ENCODE measurements at places on chromosomes 11 and 22.
A peak's percentile ranks its signal among the peaks of the same experiment; 100 is the strongest.

DNA sequence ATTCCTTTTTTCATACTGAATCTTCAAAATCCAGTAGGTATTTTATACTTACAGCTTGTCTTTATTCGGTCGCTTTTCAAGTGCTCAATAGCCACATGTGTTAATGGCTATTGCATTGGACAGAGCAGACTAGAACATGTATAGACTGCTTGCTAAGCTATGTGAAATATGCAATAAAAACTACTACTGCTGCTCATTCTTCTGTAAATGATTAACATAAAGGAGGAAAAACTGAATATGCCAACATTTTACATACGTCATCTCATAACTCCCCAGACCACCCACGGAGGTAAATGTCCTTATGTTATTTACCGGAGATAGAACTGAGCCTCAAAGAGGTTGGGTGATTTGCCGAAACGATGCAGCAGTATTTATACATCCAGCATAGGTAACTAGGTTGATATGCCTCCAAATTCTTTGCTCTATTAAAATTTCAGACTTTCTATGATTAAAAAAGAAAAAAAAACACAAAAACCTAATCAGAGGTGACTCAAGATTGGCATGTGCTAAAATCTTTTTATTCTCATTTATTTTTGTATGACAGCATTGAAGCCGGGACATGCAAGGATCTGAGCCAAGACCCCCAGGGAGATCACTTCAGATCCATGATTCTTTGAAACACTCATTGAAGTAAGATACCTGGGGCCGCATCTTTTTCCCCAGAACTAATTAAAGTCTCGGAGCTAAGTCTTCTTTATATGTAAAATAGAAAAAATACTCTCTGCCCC, 78.5 kb upstream of the OR5AK2 start:
- no peak for DNase-seq

GRCh38 chr22:29121124-29121523, 48.3 kb downstream of the KREMEN1 start:
- no peak for DNase-seq

DNA sequence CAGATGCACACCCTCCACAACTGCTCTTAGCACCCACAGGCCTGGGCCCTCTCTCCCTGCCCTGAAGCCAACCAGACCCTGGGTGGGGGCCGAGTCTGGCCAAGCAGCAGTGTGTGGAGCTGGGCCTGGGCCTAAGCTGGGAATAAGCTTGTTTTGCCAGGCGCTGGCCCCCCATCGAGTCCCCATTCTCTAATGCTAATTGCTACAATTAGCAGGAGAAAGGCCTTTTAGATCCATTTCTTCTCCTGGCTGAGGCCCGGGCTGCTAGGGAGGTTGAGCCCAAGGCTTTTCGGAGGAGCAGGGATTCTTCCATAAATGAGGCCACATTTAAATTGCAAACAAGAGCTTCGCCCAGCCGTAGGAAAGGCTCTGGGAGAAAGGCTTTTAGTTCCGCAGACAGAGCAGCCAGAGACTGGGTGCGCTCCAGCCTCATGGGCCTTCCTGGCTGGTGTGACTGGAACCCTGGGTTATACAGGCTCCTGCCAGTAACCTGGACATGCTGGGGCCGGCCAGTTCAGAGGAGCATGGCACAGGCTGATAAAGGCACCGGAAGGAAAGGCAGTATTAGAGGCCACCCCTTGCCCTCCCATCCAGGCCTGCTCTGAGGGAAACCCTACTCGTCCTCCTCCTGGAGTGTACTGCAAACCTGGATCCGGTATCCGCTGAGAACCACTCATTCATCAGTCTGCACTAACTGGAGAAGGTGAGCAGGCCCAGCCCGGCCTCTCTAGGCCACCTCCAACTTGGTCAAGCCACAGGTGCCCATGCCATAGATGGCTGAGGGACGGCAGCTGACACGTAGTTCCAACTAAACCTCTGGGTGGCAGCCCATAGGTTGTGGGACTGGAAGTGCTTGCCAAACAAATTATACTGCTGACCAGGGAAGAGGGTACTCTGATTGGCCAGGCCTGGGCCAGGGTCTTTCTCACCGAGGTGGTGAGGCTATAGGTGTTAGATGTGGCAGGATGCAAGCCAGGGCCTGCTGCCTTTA, 6.2 kb downstream of the KCNQ1OT1 start:
- no peak for DNase-seq

- no peak for DNase-seq
Observed at GRCh38 chr11:35792148-35792845, 129.7 kb downstream of the TRIM44 start.

DNA sequence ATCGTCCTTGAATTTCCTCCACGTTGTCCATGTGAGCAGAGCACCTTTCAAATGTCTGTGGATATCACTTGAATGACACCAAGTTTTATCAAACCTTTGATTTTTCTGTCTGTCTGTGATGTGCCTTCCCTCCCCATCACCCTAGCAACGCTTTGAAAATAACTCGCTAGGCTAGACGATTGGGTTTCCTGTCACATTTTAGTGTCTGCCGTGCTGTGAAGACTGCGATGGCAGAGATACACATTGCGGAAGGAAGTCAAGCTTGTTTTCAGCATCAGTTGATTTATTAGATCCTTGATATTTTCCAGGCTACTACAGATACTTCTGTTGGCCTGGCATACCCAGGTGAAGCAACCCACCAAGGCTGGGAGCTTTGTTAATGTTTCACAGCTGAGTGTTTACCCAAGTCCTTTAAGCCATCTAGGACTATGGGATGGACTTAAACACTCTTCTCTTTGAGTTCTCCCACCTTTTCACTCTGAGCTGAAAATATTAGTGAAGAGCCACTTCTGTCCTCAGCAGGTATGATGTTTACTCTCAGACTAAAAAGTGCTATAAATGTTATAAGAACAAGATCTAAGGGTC, 93.6 kb upstream of the CD44 start:
- DNase-seq: no peak

DNA sequence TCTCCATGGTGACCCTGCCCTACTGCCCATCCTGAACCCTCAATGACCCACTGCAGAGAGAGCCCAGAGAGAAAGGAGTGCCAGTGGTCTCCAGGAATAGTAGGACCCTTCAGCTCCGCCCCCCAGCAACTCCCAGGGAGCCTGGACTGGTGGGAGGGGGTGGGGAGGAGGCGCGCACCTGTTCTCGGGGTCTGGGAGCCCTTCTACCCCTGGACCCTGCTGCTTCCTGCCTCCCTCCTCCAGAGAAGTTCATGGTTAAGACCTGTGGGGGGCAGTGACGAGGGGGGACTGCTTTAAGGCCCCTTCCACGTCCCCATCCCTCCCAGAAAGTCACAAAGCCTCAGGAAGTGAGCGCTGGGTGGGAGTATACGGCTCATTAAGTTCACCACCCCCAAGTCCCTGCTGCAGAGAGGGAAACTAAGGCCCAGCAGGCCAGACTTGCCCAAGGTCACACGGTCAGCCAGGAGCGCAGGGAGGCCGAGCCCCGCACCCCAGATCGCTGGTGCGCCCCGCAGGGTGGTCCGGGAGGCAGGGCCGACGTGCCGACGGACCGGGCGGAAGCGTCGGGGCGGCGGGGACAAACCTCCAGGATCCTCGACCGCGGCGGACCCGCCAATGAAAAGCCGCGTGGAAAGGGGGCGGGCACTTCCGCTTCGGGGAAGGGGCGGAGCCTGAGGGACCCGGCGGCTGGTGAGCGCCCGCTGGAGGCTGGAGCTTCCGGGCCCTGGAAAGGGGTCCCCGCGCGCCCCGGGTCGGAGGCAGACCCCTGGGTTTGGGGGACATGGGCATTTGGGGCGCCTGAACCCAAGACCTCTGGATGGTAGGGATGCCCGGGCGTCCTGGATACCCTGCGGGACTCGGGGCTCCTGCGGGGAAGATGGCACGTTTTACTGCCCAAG, at the start of the genes NUDT22 and TRPT1:
Gene NUDT22, plus strand, starts transcription at position 667 of the 899 bp plus-strand sequence. CDS start 379 bp downstream, outside the sequence.
Gene TRPT1, minus strand, starts transcription at position 579 of the 899 bp plus-strand sequence. Its CDS starts 326 bp downstream, at position 253.
- DNase-seq: peak; percentile 57

- DNase-seq: peak; percentile 83
Observed at GRCh38 chr22:45969414-45969799, 7.6 kb downstream of the WNT7B start.

GRCh38 chr22:23218867-23219251, 38.5 kb downstream of the BCR start:
- no peak for DNase-seq

GRCh38 chr11:33829430-33830141, 55.3 kb upstream of the FBXO3 start:
- peak; percentile 58 for DNase-seq

DNA sequence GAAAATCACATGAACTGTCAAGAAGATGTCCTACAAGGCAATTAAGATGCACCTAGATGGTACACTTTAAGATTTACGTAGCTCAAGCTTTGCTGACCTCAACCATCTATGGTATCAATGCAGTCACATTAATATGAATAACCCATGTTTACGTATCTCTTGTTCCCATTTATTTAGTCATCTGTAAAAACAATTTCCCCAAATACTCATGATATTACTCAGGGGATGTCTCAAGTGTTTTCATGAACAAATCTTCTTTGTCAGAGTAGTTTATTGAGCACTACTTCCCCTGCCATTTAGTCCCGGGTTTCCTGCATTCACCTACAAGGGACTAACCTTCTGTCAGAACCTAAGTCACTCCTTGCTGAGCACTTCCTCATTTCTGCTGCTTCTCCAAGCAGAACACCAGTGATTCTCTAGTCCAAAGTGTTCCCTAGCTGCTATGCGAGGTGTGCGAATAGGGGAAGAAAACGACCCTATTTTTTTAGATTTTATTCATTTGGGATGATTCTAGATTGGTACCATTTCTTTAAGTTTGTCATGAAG, 554.3 kb upstream of the LRRC4C start:
- DNase-seq: peak; percentile 27

- DNase-seq: no peak
Observed at GRCh38 chr11:88282747-88283515, 54.6 kb downstream of the CTSC start.

- DNase-seq: no peak
Observed at GRCh38 chr11:9858218-9858617, 194.3 kb downstream of the SWAP70 start.

Measured in foreskin keratinocyte (primary cell).